ENCODE measurements at places on chromosomes 7 and 10. TPM values are rescaled to one million over a fixed set of nuclear protein-coding genes. Genes with fewer than 3 reads are reported as not detected.

PON3 gene
- not detected for total RNA-seq

PRF1 gene
- total RNA-seq = not detected

BUD23 gene
- 106 TPM for total RNA-seq

C10orf62 gene
- total RNA-seq = 0.56 TPM

CLRN3 gene
- not detected for total RNA-seq

All from A375 (cell line).